ENCODE measurements at places on chromosomes 12 and 14.

GRCh38 chr14:76922584-76922983 lies 96.4 kb downstream of the LRRC74A start:
- no peak for DNase-seq

- no peak for DNase-seq
Measured at GRCh38 chr14:79418649-79419415, 792.5 kb downstream of the DIO2 start.

DNA sequence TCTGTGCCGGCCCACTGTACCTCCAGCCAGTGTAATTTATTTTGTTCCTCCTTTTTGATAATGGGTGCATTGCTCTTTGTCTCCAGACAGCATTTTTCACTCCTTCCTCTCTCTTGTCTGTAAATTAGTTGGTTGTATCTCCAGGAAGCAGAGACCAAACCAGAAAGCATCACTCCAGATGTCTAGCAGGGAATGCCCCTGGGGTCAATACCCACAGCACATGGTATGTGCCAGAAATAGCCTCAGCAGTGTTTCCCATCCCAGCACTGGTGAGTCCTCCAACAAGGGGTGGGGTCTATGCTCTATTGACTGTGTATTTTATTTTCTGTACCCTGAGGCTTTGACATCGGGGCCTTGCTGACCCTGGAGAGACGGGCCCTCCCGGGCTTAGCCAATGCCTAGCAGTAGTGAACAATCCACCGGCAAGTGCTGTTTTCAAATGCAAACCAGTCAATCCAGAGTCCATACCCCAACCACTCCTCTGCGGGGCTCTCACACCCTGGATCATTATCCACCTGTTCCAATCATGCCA lies 50.2 kb upstream of the FZD10 start:
- no peak for DNase-seq

DNA sequence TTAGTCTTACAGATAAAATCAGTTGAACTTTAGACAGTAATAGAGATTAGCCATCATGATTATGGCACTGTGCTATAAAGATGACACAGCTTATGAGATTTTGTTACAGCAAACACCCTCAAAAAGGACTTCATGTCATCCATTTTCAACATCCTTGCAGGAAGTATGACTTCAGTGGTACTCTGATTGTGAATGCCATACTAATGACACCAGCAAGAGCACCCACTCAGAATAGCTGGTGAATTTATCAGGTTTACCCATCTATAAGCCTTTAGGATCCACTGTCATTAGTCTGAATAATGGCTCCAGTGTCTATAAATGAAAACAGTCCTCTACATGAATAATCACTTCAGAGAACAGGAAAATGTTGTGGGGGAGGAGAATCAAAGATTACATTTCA lies 615.2 kb downstream of the RPS29 start:
- DNase-seq = no peak

DNA sequence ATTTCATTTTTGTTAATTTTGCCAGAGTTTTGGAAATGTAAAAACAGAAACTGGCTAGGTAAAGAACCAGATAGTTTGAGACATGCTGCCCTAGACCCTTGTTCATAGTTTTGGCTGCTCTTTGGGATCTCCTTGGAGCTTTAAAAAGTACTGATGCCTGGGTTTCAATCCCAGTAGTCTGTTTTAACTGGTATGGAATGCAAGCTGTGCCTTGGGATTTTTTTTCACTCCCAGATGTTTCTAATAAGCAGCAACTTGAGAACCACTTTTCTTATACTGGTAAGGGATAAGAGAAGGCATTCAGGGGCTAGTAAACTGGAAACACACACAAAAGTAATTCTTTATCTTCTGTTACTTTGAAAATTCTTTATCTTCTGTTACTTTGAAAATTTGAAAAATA lies 18.8 kb downstream of the SLC35F4 start:
- DNase-seq = no peak

- DNase-seq = no peak
Measured at GRCh38 chr12:7433276-7433822, 10.6 kb downstream of the CD163L1 start.

DNA sequence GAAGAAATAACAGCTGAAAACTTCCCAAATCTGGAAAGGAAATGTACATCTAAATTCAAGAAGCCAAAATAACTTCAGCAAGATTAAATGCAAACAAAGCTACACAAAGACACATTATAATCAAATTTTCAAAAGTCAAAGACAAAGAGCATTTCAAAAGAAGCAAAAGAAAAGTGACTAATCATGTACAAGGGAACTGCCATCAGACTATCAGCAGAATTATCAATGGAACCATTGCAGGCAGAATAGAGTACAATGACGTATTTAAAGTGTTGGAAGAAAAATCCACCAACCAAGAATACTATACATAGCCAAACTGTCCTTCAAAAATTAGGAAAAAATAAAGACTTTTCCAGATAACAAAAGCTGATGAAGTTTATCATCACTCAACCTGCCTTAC lies 147.5 kb downstream of the NELL2 start:
- DNase-seq = no peak

- no peak for DNase-seq
Measured at GRCh38 chr14:99564926-99565259, 39.1 kb downstream of the CCDC85C start.

- DNase-seq = no peak
Measured at GRCh38 chr14:103185051-103186029, 62.1 kb downstream of the TNFAIP2 start.

- DNase-seq = no peak
Measured at GRCh38 chr12:6158255-6158654, 33.8 kb upstream of the VWF start.

- no peak for DNase-seq
Measured at GRCh38 chr14:78143489-78144145, 26.6 kb upstream of the NRXN3 start.

- no peak for DNase-seq
Measured at GRCh38 chr12:7319930-7320329, 16.1 kb downstream of the ACSM4 start.

DNA sequence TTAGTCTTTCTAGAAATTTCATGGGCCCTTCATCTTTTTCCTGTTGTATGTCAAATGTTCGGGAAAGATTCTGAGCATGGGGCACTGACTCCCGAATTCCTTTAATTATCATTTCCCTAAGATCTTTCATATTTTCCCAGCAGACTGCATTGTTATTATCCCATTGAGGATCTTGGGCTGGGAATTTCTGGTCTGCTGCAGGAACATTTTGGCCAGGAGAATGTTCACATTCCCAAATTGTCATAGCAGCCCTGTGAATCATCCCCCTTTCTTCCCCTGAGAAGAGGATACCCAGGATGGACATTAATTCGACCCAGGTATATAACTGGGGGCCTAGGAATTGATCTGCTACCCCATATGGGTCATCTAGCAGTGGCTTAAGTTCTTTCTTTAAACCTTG lies 112.5 kb downstream of the RIN3 start:
- no peak for DNase-seq

- DNase-seq = no peak
Measured at GRCh38 chr14:99737956-99738667, 54.0 kb downstream of the CYP46A1 start.

- no peak for DNase-seq
Measured at GRCh38 chr12:128613837-128614590, 209.7 kb downstream of the SLC15A4 start.

DNA sequence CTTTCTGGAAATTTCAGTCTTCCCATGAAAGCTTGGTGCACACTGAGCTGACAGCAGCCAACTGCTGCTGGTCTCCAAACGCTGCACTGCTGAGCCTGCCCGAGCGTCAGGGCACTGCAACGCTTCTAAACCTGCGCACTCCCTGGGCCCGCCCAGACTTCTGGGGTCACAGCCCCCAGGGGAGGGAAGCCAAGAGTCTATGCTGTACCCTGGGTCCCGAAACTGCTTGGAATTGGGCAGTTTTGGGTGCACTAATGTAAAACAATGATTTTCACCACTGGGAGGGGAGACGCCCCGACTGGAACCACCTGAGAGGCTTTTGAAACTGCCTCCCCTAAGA lies 32.0 kb downstream of the CCDC92 start:
- no peak for DNase-seq

DNA sequence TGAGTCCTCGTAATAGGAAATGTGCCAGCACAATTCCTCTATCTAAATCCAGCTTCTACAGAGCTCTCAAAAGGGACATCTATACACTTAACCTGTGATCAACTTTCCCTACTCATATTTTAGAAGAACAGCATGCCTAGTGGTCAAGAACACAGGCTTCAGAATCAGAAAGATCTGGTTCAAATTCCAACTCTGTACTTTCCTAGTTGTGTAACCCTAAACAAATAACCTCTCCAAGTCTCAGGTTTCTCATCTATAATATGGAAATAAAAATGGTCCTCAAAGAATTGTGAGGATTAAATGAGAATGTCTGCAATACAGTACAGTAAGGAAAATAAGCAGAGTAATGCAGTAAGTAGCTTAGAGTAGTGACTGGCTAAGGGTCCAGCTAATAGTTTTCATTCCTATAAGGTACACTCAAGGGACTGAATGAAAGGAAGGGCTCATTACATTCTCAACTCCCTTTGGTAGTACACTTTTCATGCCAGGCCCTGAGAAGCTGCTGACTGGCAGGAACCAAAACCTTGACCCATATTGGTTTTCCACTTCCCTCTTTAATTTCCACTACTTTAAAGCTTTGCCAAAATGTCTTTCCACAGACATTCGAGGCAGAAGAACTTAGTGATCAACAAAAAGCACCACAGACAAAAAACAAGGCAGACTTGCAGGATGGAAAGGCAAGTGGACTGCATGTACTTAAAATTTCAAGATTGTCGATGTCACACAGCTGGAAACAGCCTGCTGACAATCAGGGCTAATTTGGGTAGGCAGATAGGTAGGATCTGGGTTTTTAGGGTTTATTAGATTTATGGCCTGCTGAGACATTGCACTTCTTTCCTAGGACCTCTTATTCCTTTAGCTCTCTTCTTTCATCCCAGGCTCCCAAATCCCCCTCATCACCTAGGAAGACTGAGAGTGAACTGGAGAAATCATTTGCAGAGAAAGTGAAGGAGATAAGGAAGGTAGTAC lies 4.3 kb downstream of the CCDC196 start:
- DNase-seq = no peak

- DNase-seq = no peak
Measured at GRCh38 chr12:19189522-19189921, 60.0 kb downstream of the PLEKHA5 start.

- DNase-seq = no peak
Measured at GRCh38 chr12:113758165-113758924, 207.8 kb downstream of the RBM19 start.

- DNase-seq = no peak
Measured at GRCh38 chr12:126963825-126964224, 1303.1 kb upstream of the TMEM132C start.

DNA sequence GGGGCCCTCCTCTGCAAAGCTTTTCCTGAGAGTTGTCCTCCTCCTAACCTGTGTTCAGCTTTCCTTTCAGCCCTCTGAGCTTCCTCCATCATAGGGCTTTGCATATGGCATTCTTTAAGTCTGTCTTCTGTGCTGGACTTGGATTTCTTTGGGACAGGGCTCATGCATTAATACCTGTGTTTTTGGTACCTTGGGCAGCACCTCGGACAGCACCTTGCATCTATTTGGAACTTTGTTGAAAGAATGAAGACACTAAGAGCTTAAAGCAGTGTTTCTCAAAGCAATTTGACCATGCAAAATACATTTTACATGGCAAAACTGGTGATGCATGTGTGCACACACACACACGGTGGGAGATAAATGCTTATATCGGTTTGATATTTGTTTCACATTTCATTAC lies 115.0 kb upstream of the SRRM4 start:
- no peak for DNase-seq

GRCh38 chr14:81235096-81235495 lies 14.3 kb upstream of the GTF2A1 start:
- DNase-seq = no peak

GRCh38 chr12:1819050-1819449 lies 1.3 kb upstream of the LRTM2 start:
- no peak for DNase-seq

DNA sequence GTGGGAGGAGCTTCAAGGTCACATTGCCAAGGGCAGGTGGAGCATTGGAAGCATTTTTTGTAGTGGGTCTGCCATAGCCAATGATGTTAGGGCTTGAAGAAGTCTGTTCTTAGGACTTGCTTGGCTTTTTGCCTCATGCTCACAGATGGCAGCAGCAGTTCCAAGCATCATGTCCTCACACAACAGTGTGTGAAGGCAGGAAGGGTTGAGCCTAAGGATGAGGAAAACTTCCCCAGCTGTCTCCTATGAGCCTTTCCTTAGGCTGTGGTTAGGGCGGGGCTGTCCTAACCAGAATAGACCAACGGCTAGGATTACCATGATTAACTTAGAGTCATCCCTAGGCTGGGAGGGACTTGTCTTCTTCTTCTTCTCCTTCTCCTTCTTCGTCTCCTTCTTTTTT lies 76.2 kb upstream of the KCNA1 start:
- DNase-seq = no peak

- DNase-seq = no peak
Measured at GRCh38 chr14:101557321-101557695, 4.0 kb upstream of the DIO3 start.

DNA sequence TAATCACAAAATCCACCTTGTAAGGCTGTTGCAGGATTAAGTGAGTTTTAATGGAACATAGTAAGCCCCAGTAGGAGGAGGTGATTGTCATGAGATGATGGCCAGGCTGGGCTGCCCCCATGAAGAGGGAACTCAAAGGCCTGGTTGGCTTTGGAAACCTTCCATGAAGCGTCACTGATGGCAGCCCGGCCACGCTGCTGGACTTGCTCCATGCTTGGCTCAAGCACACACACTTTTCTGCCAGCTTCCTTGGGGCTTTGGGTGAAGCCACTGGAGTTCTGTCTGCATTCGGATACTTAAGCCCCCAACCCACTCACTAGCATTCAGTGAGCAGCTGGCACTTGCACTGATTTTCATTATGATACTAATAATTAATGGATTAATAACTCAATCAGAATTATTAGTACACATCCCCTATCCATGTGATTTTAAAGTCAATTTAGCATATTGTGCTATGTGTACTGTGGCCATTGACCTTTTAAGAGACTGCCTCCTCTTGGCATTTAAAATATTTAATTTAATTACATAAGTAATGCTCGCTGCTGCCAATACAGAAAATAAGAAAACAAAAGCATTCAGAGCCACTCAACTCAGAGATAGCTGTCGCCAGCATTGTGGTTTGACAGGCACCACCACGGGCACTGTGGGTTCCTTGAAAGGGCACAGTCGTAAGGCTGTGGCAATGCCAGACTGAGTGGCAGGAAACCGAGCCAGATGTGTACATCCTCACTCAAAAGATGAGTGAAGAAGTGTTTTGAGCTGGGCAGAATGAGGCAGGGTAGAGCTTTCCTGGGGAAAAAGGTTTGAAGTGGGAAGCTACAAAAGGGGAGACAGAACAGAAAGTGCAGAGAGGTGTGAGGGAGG lies 15.9 kb downstream of the KRT85 start:
- DNase-seq = no peak

- DNase-seq = peak; percentile 39
Measured at GRCh38 chr12:31874961-31875608, 84.1 kb upstream of the RESF1 start.

GRCh38 chr12:25740617-25741016 lies 187.5 kb upstream of the LMNTD1 start:
- DNase-seq = no peak

Measured in stimulated activated CD4-positive, alpha-beta T cell treated with anti-CD3 and anti-CD28 coated beads, Interleukin-1b, Interleukin-23, amount 100 ng/mL, for 24 hours (primary cell).